Bronchial epithelial cell (primary cell): ENCODE measurements at places on chromosomes 6 and 20. TPM values are rescaled to one million over a fixed set of nuclear protein-coding genes. Genes with fewer than 3 reads are reported as not detected.

DNA sequence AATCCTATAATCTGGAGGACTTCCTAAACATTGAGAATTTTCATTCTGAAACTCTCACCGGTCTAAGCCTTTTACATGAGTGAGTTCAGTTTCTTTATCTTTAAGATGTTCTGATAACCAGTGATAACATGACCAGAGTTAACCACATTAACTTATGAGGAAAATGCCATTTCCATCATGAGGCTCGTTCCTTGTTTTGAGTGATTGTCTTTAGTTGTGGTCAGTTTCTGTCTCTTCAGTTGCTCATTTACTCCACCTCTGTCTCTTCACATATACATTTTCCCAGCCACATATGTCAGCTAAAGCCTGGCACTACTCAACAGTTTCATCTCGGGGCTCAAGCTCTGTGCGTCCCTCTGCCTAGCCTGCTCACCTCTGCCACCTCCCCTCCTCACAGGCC is 70.4 kb downstream of the JAG1 start:
- no peak for DNase-seq

DNA sequence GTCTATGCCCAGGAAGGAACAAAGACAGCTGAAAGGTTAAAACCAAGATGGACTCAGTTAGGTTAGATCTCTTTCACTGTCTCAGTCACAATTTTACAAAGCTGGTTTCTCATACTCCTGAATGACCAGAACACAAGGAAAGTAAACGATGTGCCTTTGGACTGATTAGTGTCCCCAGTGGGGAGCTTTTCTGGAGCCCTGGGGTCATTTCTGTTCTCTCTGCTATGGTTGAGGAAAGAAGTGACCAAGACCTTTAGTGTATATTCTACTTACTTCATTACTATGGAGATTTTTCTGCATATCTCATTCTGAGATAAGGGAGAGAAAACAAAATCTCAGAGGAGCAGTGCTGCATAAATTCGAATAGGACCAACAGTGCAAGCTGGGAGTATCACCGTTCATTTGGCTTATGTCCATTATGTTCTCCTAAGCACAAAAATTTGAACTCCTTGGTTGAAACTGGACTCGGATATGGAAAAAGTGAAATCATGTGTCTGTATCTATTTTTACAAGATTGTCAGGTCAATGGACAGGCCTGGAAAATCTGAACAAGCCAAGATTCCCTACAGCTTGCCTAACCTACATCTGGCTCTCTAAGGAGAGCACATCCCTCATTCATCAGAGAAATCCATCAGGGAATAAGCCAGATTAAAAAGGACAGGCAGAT is 34.4 kb upstream of the ENPP1 start:
- no peak for DNase-seq

DNA sequence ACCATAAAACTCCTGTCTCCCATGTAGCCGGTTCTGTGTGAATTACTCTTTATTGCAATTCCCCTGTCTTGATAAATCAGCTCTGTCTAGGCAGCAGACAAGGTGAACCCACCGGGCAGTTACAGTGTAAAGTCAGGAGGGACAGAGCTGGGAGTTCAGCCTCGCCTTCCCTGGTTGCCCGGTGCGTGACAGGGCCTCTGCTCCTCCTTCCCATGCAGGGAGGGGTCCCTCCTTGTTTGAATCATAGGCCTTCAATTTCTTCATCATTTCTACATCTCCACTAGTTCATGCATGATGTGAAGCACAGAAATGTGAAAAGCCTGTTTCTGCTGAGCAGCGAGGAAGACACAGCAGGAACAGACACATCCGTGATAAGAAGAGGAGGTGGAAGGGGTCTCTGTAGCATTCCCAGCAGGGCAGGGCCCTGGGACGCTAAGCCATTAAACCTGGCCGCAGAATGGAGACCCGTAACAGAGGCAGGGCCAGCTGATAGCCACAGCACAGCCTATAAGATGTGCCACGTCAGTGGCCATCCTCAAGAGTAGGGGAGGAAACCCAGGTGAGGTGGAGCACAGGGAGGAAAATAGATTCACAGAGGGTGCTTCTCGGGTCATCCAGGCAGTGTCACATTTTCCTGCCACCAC is 106.7 kb upstream of the CST7 start:
- no peak for DNase-seq

DNA sequence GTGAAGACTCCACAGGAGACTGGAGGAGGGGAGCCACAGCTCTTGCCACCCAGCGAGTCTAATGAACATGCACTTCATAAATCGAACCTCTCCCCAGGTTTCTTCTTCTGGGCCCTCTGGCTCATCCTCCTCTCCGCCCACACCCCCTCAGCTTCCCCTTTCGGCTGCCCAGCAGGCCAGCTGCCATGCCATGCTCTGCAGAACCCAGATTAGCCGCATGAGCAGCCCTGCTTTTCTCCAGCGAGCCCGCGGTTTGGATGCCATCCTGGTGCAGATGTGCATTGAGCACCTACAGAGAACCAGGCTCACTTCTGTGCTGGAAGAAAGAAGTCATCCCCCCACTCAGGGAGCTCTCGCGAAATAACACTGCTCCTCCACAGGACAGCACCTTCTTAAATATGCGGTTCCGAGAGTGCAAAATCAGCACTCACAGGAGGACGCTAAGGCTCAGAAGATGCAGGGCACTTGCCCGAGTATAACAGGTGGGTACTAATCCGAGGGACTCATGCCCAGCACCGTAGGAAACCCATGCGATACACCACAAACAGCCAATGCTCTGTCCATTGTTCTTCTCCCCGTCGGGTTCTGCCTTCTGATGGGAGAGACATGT is 143.0 kb upstream of the THBS2 start:
- no peak for DNase-seq

CST2 gene
- not detected in 2 replicates for total RNA-seq

BNIP5 gene
- not detected in 2 replicates for total RNA-seq

GRCh38 chr20:2337142-2337541 is 41.3 kb downstream of the TGM3 start:
- no peak for DNase-seq

- no peak for DNase-seq
Measured at GRCh38 chr20:59027741-59028320, 4.3 kb downstream of the ATP5F1E start.

GRCh38 chr6:6614983-6615349 is 26.4 kb downstream of the LY86 start:
- DNase-seq, result no peak

GRCh38 chr6:116472706-116473105 is 11.5 kb downstream of the CALHM6 start:
- DNase-seq, result no peak

DNA sequence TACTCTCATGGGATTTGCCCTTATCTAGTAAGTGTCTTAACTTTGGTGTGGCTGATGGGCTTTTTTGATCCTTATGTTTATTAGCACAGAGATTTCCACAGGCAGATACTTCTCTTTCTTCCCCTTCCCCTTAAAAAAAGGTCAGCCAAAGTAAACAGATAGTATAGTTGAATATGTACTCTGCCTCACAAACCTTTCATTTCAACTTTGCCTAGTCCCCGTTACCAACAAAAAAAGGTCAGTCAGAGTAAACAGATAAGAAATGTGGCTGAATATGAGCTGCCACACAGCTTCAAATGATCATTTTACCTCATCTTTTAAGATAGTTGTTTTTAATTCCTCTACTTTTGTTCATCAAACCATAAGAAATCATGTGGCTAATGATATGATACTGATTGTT is 34.1 kb upstream of the SLC35D3 start:
- no peak for DNase-seq

HRH3 gene
- not detected in 2 replicates for total RNA-seq

DNA sequence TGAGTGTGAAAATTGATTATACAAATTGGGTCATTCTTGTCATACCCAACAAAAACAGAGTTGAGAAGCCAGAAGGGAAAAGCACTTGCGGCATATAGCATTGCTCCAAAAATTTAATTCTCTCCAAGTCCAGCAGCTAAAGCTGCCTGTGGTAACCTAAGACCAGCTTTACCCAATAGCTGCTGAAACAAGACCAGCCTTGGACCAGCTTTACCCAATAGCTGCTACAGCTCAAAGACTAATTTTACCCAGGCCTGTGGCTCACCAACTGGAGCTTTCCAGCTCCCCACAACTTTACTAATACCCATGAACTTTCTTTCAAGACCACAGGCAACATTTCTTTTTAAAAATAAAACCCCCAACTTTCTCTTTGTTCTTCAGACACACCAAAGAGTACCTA is 32.8 kb upstream of the ZNF133 start:
- DNase-seq, result no peak

DNA sequence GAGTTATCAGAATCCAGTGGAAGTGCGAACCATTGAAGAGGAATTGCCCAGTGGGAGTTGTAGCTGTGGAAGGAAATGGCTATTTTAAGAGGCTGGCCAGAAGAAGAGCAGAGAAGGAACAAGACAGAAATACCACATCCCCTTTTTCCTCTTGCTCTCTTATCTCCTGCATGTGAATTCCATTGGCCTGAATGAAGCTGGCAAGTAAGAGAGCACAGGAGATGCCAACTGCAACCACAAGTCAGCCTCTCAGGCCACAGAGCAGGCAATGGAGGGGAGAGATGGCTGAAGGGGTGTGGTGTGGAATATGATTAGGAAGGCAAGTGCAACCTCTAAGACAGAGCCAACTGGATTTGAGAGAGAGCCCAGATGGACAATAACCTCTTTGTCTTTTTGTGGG is 362.7 kb upstream of the IMPG1 start:
- DNase-seq, result no peak

DNA sequence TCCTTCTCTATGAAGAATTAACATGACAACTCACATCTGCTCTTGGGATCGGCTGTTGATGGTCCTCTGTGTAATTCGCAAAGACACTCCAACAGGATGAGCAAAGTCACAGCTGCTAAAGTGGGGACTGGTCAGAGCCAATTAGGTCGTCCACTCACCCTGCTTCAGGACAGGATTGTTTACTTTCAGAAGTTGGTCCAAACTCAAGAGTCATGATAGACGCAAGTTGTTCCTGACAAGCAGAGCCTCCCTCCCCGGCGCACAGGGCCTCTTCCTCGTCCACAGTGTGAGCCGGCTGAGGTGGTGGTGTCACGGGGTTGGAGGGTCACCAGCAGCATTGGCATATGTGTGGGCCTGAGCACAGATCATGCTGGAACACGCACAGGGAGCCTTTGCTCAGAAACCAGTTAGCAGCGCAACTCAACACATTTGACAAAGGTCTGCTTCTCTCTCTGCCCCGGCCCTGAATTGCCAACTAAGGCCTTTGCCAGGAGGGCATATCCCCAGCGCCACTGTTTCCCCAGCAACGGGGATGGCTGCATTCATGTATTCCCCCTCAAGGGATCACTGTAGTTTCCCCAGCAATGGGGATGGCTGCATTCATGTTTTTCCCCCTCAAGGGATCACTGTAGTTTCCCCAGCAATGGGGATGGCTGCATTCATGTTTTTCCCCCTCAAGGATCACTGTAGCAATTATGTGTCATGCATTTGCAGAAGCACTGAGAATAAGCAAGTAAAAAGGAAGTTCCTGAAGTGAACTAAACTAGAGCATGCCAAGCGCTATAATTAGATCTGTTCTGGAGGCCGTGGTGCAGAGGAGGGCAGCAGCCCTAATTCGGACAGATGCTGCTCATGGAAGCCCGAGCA is 111.7 kb downstream of the THBS2 start:
- DNase-seq, result no peak

DNA sequence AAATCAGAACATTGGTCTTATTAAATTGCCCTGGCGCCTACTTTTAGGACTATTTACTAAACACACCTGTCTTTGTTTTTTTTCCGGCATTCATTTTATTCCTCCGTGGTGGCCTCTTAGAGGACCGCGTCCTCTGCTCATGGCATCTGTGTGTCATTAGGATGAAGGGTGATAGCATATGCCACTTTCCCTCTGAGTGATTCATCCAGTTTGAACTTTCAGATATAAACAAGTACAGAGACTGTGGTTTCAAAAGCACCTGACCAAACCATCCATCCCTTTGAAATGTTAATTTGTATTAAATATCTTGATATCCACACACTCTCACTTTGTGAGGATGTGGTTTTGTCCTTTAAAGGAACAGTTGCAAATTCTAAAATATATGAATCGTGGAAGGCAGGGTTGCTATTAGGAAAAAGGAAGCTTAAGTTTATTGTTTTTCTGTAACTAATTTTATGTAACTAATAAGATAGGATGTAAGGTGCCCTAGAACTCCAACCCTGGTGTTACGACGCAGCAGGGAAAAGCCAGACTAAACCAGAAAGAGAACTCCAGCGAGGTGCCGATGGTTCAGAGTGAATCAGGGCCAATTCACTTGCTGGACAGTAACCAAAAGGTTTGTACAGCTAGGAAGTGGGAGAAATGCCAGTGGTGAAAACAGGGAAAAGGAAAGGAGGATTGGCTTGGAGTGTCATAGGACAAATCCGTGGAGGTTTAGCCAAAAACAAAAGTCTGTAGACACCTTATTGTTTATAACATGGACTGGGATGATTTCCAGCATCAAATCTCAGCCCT is 98.7 kb downstream of the SHLD1 start:
- DNase-seq, result peak; percentile 12

DNA sequence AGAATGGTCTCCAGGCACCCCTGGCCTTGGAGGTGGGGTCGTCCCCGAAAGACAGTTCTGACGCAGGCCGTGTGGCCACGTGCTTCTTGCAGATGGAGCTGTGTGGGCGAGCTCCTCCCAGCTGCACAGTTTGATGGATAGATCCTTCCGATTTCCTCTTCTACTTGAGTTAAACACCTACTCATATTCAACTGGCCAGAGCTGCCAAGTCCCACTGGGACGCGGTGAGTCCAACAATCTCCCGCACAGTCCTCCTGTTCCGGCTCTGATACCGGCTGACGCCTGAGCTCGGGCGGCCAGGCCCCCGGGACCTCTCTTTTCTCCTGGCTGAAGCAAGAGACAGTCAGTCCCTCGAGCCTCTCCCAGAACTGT is 57.9 kb upstream of the DACT2 start:
- DNase-seq, result no peak

SLC22A1 gene
- under 0.01 and 1.3 TPM in 2 replicates for total RNA-seq

- no peak for DNase-seq
Measured at GRCh38 chr6:169960521-169960885, 209.1 kb downstream of the ERMARD start.

HLA-DPB1 gene
- total RNA-seq, result 0.53 TPM in 1 of 2 replicates, not detected in the other

DNA sequence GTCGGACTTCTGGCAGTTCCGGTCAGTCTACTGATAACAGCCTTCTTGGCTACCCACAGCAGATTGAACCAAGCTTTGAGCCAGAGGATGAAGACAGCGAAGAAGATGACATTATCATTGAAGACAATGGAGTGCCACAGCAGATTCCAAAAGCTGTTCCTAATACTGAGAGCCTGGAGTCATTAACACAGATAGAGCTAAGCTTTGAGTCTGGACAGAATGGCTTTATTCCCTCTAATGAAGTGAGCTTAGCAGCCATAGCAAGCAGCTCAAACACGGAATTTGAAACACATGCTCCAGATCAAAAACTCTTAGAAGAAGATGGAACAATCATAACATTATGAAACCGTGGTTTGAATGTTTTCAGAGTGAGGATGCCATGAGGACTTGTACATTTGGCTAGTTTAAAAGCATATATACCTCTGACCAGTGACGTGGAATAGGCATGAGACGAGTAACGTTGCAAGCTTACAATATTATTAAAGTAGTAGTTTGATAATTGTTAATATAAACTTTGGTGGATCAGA is 18.8 kb downstream of the PARD6B start:
- no peak for DNase-seq

GRCh38 chr6:4564801-4565271 is 211.4 kb upstream of the CDYL start:
- DNase-seq, result no peak
